ENCODE measurements at places on chromosomes 16 and 17.

- no peak for DNase-seq
Observed at GRCh38 chr16:10040136-10041080, 141.8 kb downstream of the GRIN2A start.

- DNase-seq: no peak
Observed at GRCh38 chr17:35731239-35731916, at the start of gene RASL10B. Gene RASL10B (plus strand): TSS chr17:35731639. CDS start chr17:35735185, 3,546 bp downstream.

GRCh38 chr16:89957216-89957785 lies 8.7 kb downstream of the DEF8 start:
- DNase-seq: no peak

- DNase-seq: peak; percentile 7
Observed at GRCh38 chr17:80474231-80474960, 2.0 kb downstream of the NPTX1 start.

GRCh38 chr16:74902161-74902560 lies 82.8 kb downstream of the WDR59 start:
- peak; percentile 1 for DNase-seq

GRCh38 chr17:44115585-44116415 lies 7.6 kb downstream of the HDAC5 start:
- DNase-seq: peak; percentile 31

DNA sequence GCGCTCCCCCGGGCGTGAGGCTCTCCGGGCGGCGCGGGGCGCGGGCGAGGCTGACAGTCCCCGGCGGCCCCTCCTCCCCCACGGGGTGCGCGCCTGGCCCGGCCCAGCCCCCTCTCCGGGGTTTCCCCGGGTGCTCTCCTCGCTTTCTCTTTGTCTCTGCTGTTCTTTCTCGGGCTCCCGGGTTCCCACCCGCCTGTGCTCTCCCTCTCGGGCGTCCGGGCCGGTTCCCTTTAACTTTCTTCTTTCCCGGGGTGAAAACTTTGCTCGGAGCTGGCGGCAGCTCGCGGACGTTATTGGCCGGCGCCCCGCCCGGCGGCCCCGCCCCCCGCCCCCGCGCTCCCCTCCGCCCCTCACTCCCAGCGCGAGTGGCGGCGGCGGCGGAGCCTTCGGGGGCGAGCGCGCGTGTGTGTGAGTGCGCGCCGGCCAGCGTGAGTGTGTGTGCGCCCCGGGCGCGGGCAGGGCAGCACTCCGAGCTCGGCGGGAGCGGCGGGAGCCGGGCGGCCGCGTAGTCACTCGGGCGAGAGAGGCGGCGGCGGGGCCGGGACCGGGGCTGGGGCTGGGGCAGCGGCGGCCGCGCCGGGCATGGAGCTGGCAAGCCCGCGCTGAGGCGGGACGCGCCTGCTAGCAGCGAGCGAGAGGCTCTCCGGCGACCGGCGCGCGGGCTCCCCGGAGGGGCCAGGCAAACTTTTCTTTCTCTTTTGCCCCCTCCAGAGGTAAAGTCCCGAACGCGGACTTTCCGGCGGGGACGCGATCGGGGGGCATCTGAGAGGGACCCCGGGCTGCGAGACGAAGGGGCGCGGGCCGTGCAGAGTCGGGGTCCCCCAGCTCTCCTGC lies at the start of gene NTN1:
NTN1 (plus strand) TSS at position 353 of the 834 bp plus-strand sequence. CDS start 864 bp downstream, outside the sequence.
- peak; percentile 42 for DNase-seq

- DNase-seq: no peak
Observed at GRCh38 chr17:31321966-31322365, 544 bp upstream of the EVI2A start.

DNA sequence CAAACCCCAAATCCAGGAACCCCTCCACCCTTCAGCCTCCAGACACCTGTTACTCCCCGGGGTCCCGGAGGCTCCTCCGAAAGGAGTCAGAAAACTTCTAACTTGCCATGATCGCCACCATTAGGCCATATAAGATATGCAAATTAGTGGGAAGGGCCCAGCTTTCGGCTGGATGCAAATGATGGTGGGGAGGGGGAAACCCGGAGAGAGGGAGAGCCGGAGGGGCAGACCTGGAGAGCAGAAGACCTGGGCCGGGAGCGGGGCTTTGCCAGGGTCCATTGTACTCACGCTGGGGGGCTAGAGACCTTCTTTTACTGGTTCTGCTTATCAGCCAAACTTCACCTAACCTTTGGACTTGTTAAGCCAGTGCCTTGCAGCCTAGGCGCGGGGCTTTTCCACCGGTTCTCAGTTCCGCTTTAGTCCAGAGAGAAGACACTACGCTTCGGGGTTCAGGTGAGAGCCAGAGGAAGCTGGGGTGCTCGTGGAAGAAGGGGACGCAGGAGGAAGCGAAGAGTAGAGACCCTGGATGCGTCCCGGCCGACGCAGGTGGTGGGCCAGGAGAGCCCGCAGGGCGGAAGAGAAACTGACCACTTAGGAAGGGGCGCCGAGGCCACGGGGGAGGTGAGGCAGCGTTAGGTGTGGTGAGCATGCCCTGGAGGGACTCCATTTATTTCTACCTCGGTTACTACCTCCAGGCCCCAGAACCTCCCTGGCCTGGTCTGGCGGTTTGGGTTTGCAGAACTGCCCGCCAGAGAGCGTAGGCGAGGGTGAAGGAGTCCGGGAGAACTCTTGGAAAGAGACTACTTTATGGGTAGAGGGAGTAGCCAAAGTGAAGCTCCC lies at the start of gene HNF1B:
HNF1B (minus strand) TSS at position 99 of the 840 bp plus-strand sequence. CDS start 175 bp downstream, outside the sequence.
- DNase-seq: peak; percentile 66

- DNase-seq: no peak
Observed at GRCh38 chr17:77769762-77770161, 188.7 kb upstream of the TNRC6C start.

DNA sequence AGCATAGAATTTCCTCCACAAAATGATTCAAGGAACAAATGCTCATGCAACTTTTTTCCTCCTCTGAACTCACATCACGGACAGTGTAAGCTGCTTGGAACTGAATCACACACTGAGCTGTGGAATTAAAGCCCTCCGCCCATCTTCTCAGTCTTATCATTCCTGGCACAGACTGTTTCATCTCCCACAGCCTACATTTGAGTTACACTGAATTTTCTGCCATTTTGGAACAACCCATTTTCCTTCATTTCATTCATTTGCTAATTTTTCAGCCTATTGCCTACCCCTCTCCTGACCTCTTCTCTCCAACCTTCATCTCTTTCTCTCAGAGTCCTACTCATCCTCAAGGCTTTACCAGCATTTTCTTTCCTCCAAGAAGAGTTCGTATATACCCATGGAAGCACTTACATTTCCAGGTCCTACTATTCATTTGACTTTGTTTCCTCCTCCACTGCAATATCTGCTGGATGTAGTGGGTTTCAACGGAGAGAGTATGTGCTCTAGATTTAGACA lies 39.1 kb upstream of the TOM1L1 start:
- no peak for DNase-seq

GRCh38 chr17:39791111-39791992 lies 53.6 kb downstream of the GRB7 start:
- DNase-seq: no peak

GRCh38 chr17:71649941-71650350 lies 470.9 kb upstream of the SOX9 start:
- DNase-seq: no peak

- peak; percentile 73 for DNase-seq
Observed at GRCh38 chr17:60641810-60642220, 35.8 kb upstream of the BCAS3 start.

- DNase-seq: no peak
Observed at GRCh38 chr17:31859487-31860008, 504 bp upstream of the COPRS start.

DNA sequence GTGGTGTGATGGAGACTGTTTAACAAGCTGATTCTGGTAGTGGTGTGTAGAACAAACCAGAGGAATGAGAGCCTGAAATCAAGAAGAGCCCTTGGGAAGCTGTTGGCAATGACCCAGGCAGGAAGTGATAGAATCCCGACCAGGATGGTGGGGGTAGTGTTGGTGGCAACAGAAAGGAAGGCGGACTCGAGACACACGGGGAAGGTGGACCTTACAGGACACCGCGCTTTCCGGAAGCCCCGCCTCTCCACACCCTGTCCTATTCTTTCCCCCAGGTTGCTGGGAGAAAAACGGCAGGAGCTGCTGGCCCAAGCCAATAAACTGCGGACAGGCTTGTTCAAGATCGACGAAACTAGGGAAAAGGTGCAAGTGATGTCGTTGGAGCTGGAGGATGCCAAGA lies 30.0 kb upstream of the KDM6B start:
- no peak for DNase-seq

DNA sequence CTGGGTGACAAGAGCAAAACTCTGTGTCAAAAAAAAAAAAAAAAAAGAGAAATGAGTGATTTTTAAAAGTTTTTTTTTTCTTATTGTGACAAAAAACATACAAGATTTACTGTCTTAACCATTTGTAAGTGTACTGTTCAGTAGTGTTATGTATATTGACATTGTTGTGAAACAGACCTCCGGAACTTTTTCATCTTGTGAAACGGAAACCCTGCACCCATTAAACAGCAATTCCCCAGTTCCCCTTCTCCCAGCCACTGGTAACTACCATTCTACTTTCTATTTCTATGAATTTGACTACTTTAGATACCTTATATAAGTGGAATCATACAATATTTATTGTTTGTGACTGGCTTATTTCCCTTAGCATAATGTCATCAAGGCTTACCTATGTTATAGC lies 18.7 kb downstream of the DUS2 start:
- peak; percentile 86 for DNase-seq

All from inflammatory macrophage treated with lipopolysaccharide for 4 hours (primary cell).